ENCODE measurements at places on chromosomes 1 and 21. TPM values are rescaled to one million over a fixed set of nuclear protein-coding genes. Genes with fewer than 3 reads are reported as not detected.

The TCHHL1 gene
- total RNA-seq = not detected

GRCh38 chr1:223231581-223231980, 88.5 kb upstream of the TLR5 start:
- no peak for DNase-seq

DNA sequence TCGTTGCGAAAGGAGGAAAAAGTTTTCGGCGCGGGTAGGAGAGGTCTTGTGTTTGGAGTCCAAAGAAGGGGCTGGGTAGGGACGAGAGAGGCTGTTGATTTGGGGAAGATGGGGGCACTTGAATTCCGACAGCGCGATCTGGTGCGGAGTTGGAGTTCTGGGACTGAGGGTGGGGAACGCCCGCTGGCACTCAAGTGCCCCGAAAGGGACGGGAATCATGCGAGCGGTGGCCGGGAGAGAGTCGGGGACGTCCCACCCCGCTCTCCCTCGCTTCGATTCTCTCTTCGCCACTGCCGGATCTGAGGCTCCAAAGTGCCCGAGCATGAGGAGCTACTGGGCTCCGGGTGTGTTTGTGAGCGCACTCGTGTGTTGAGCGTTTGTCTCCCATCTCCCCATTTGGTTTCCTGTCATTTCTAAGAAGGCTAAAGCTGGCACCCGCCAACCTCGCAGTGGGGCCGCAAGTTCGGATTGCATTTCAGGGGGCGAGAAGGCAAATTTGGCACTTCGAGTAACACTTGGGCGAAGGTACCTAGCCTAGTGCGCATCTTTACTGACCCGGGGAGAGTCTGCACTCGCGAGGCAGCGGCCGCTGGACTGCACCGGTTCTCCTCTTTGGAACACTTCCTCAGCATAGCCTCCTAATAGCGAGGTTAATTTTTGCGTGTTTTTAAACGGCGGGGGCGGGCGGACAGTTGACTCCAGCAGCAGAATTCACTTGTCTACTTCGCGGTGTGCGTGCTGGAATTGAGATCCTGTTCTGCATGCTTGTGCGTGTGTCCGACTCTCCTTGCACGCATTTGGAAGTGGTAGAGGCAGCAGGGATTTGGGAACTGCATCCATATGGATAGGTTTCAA, 1.2 kb downstream of the CHRM3 start:
- peak; percentile 2 for DNase-seq

- DNase-seq = no peak
Measured at GRCh38 chr1:213934649-213935048, 53.1 kb upstream of the PROX1 start.
